ENCODE measurements at places on chromosomes 7 and 10. TPM values are rescaled to one million over a fixed set of nuclear protein-coding genes. Genes with fewer than 3 reads are reported as not detected.

TUBB8 gene
- not detected for total RNA-seq

TMEM236 gene
- not detected for total RNA-seq

CPA1 gene
- total RNA-seq: not detected

HOXA5 gene
- 134 TPM for total RNA-seq

RSPH10B gene
- not detected for total RNA-seq

SLIT1 gene
- total RNA-seq: under 0.01 TPM

CALHM3 gene
- not detected for total RNA-seq

RBP4 gene
- not detected for total RNA-seq

MSMB gene
- not detected for total RNA-seq

GHRHR gene
- total RNA-seq: not detected

CDHR1 gene
- not detected for total RNA-seq

OR9A2 gene
- total RNA-seq: not detected

All from epithelial cell of alveolus of lung (primary cell).